ENCODE measurements at places on chromosomes 7 and 10.
A peak's percentile ranks its signal among the peaks of the same experiment; 100 is the strongest.

DNA sequence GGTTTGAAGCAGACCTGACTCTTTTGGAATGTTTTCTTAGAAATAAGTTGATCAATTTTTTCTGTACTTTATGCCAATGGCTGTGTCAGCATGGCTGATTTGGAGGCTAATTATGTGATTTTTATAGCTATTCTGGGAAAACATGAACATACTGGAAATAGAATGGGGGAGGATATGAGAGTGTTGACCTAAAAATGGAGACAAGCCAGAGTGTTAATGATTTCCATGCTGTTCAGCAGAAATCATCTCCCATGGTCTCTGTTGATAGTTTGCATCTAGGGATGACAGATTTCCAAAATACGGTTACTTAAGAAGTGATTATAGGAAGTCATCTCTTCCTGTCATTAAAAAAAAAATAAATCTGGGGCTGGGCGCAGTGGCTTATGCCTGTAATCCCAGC is 32.7 kb upstream of the DMTF1 start:
- no peak for DNase-seq

- DNase-seq, result no peak
These were observed 85.9 kb upstream of the INSIG1 start for GRCh38 chr7:155211761-155212160.

DNA sequence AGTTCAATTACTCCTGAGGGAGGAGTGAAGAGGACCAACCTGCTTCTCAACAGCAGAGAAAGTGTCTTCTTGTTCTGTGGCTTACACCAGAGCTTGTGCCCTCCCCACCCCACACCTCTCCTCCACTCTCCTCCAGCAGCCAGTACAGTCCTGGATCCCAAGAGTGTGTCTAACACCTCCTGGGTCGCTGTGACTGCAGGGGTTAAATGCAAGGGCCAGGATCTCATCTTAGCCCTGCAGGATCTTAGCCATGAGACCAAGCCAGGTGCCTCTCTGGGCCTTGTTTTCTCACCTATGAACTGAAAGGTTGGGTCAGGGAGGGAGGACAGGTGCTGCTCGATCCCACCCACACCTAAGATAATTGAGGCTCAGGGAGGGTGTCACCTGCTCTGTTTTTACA is 34.5 kb upstream of the MSRB2 start:
- no peak for DNase-seq

- peak; percentile 32 for DNase-seq
These were observed 61.2 kb downstream of the DNAJB6 start for GRCh38 chr7:157397731-157398691.

GRCh38 chr10:34731885-34732701 is 83.0 kb downstream of the PARD3 start:
- DNase-seq, result no peak

GRCh38 chr10:78944723-78945312 is 123.9 kb upstream of the ZMIZ1 start:
- no peak for DNase-seq

DNA sequence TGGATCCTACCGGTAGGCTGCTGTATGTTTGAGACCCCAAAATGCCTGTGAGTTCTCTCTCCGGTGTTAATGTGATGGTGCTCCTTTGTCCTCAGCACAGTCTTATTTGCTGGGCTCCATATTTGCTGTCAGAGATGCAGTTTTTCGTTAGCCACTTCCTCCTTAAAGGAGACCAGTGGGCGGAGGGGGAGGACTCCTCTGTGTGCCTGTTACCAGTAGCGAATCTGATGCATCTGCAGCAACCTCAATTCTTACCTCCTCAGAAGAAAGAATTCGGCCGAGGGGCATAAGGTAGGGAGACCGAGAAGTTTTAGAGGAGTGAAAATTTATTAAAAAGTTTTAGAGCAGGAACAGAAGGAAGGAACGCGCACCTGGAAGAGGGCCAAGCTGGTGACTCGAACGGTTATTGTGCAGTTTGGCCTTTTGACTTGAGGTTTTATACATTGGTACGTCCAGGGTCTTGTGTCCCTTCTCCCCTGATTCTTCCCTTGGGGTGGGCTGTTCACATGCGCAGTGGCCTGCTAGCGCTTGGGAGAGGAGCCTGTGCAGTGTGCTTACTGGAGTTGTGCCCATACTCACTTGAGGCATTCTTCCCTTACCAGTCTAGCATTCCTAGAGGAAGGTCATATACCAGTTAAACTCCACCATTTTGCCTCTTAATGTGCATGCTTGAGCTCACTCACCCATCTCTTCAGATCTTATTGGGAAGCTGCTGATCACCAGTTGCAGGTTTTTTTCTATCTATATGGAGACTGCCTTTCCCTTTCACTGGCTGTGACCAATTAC is 49.5 kb downstream of the GNAI1 start:
- no peak for DNase-seq

DNA sequence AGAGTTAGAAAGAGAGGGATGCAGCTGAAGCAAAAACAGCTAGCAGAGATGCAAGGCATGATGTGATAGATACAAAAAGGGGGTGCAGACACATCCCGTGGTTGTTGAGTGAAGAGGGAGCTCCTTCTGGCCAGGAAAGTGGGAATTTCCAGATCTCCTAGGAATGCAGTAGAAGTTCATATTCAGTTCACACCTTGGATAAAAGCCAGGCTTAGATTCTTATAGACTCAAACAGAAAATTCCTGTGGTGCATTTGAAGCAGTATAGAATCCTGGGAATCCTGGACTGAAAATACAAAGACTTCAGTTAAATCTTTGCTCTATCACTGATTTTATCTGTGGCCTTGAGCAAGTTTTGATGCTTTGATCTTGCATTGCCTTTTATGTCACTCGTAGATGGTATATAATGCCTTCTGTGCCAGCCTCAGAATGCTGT is 33.9 kb downstream of the SGPL1 start:
- no peak for DNase-seq

GRCh38 chr10:44731283-44731682 is 179.9 kb upstream of the TMEM72 start:
- no peak for DNase-seq

- DNase-seq, result no peak
These were observed 180.9 kb downstream of the ANK3 start for GRCh38 chr10:60208676-60209269.

GRCh38 chr7:116671681-116672595 is at the start of gene MET:
Gene MET (plus strand): TSS chr7:116672196. CDS start chr7:116699085, 26,889 bp downstream.
- DNase-seq, result peak; percentile 74

- peak; percentile 36 for DNase-seq
These were observed 12.4 kb downstream of the MTURN start for GRCh38 chr7:30147223-30147622.

- no peak for DNase-seq
These were observed 229.1 kb downstream of the CUX1 start for GRCh38 chr7:102046373-102047117.

DNA sequence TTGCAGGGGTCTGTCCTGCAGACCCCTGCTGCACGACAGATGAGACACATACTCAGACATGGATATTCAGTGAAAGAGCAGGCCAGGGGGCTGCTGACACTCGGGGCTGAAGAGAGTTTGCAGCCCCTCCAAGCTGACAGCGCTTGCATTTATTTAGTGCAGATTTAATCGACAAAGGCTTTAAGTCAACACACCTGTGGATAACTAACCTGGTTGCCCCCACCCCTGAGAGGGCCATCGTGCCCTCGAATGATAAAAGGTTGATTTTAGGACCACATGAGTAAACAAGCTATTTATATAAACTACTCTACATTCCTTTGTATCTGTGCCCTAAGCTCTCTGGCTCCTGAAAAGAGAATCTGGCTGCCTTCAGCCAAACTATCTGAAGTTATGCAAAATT is 708.2 kb upstream of the LRRN3 start:
- no peak for DNase-seq

GRCh38 chr10:80137031-80137862 is 4.7 kb downstream of the PLAC9 start:
- no peak for DNase-seq

DNA sequence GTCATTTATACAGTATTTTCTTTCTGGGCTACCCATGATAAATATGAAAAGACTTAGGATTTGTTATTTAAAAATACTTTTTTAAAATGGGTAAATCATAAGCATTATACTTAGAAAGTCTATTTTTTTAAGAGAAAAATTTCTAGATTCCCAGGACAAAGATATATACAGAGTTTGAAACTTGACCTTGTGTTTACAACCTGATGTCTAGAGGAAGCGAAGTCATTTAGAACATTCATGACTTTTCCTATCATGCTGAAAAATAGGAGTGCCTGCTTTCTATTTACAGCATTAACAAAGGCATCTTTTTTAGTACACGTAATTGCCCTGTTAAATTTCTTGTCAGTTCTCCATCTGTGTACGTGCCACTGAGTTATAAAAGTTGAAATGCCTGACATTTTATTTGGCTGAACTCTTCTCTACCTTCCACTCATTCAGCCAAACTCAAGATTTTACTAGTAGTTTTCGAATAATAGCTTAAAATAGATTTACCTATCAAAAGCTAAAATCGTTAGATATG is 23.0 kb downstream of the GNAT3 start:
- no peak for DNase-seq

- DNase-seq, result peak; percentile 60
These were observed 507 bp downstream of the STN1 start for GRCh38 chr10:103917302-103918052.

GRCh38 chr10:92811986-92812385 is 36.3 kb upstream of the EXOC6 start:
- DNase-seq, result no peak

GRCh38 chr10:10499839-10500238 is 517.8 kb upstream of the CELF2 start:
- no peak for DNase-seq

DNA sequence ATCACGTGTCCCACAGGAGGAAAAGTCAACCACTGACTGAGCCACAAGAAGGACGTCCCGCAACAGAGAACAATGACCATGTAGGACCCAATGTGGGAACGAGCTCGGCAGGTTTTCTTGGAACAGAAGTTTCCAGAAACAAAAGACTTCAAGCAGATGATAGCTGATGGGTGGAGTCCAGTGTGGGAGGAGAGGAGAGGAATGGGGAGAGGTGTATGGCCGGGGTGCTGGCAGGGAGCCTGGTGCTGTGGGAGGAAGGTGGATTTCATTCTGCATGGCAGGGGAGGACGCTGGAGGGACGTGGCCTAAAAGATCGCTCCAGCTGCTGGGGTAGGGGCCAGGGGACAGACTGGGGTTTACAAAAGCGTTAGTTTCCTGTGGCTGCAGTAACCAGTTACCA is 48.5 kb upstream of the LMTK2 start:
- no peak for DNase-seq

- no peak for DNase-seq
These were observed 9.1 kb downstream of the SLC13A4 start for GRCh38 chr7:135718794-135719437.

GRCh38 chr7:155448632-155449007 is 9.3 kb upstream of the EN2 start:
- DNase-seq, result no peak

DNA sequence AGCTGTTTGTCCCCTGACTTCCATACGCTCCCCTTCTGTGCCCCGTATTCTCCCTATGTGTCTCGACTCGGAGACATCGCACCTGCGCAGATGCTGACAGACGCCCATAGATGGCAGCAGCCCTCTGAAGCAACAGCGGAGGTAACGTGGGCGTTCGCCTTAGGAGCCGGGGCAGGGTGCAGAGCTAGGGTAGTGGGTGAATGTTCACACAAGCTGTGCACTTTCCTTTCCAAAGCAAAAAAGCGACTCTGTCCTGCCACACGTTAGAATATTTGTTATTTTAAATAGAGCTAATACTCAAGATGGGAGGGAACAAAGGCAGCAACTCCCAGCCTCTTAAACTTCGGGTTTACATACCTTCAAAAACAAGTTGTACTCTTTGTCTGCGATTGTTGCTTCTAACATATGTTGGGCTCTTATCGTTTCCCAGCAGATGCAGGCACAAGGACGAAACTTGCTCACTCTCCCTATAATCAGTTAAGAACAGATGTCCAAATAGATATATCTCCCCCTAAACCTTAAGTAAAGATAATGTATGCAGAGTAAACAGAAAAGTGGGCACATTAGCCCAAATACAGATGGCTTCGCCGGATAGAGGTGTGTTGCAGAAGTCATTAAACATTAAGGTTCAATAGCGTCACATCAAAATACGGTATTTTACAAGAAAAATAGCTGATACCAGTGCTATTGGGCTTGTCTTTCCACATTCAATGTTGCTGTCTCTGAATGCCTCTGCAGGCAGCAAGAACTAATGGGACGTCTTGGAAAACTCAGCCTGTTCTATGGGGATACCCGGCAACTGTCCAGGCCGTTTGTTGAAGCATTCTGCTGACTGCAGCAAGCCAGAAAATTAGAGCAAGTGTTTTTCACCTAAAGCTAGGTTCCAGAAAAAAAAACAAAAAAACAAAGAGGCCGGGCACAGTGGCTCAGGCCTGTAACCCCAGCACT is 340.3 kb upstream of the PRKCQ start:
- DNase-seq, result peak; percentile 92

DNA sequence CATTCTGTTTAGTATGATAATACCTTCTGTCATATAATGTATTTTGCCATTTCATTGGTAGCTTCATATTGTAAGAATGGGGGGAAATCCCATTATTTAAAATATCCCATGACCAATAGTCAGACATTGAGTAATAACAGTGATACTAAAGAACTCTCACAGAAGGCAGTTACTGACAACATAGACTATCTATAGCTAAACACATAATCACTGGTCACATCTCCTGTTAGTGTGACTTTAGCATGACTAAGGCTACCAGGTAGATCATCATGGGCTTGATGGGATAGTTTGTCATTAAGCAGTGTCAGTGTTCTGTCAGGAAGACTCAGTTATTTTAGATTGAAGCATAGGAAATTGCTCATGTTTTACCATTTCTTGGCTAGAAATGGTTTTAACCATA is 16.4 kb downstream of the OPN1SW start:
- DNase-seq, result no peak

- no peak for DNase-seq
These were observed 40.9 kb downstream of the NSUN6 start for GRCh38 chr10:18610517-18610916.

DNA sequence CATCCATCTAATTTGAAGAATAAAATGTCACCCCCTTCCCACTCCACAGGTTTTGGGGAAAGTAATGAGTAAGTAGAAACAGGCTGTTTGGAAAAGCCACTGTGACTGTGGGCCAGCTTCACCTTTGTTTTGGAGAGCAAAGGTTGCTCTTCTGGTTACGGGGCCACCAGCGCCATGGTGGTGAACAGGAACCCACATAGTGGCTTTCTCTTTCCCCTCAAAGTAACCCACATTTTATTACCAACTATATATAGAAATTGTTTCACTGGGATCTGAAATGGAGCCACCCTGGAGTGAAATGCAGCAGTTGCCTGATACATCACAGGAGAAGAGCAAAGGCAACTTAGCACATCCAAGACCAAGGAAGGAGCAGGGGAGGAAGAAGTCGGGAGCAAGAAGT is 112.3 kb upstream of the EFCAB10 start:
- no peak for DNase-seq

- no peak for DNase-seq
These were observed 51.7 kb downstream of the ZMYND11 start for GRCh38 chr10:186911-187310.

- no peak for DNase-seq
These were observed 18.5 kb upstream of the CFAP46 start for GRCh38 chr10:132960631-132961419.
